Activated T-helper 2 cell treated with anti-CD3 and anti-CD28 coated beads, Interferon-gamma antibody, Interleukin-2, Interleukin-4, amounts not matched to agents 10 μg/mL and 5 μg/mL and 100 μg/mL, durations not matched to agents 14 hours and 24 hours and 36 hours (primary cell): ENCODE measurements at places on chromosomes 12 and 14. TPM values are rescaled to one million over a fixed set of nuclear protein-coding genes. Genes with fewer than 3 reads are reported as not detected.

The KRT1 gene
- 3.0 and 3.4 TPM in 2 replicates for total RNA-seq

- DNase-seq, result no peak
Measured at GRCh38 chr12:3103806-3104205, 26.6 kb downstream of the TSPAN9 start.

GRCh38 chr14:66242001-66242400 is 244.2 kb upstream of the CCDC196 start:
- DNase-seq, result no peak

GRCh38 chr12:76766161-76766560 is 2.2 kb downstream of the ZDHHC17 start:
- DNase-seq, result no peak

- no peak for DNase-seq
Measured at GRCh38 chr12:65232476-65233077, 45.9 kb upstream of the MSRB3 start.
